ENCODE measurements at places on chromosomes 1 and 21.

DNA sequence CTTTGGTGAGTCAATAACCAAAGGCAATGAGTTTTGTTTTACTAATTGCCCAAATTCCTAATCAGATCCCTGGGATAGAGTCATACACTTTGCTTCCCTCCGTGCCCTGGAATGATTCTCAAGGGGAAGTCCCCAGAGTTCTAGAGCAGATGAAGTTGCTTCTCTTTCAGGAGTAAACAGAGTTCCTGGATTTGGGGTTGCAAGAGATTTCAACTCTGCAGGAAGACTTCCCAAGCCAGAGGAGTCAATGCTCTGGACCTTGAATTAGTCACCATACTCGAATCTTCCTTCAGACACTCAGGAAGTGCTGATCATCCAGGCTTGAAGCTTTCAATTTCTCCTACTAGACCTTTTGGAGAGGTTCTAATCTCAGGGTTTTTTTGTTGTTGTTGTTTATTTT lies 39.6 kb downstream of the FCER1A start:
- no peak for DNase-seq

- no peak for DNase-seq
Measured at GRCh38 chr1:246579818-246580217, 13.6 kb downstream of the CNST start.

- no peak for DNase-seq
Measured at GRCh38 chr1:1262071-1262470, 11.6 kb downstream of the UBE2J2 start.

DNA sequence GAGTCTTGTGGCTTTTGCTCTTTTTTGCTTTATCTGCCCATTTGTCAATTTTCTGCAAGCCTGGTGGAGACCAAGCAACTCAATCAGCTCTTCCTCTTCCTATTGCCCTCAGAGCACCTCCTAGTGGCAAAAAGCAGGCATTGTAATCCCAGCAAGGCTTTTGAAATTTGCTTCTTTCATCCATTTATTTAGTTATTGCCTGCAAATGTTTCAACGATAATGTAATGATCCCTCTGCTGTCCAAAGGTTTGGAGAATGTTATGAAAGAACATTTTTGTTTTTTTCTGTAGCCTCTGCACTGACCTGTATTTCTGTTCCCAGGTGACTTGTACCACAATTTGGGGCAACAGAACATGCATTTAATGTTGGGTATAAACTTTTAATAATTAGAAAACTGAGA lies 127.8 kb downstream of the GABPA start:
- no peak for DNase-seq

DNA sequence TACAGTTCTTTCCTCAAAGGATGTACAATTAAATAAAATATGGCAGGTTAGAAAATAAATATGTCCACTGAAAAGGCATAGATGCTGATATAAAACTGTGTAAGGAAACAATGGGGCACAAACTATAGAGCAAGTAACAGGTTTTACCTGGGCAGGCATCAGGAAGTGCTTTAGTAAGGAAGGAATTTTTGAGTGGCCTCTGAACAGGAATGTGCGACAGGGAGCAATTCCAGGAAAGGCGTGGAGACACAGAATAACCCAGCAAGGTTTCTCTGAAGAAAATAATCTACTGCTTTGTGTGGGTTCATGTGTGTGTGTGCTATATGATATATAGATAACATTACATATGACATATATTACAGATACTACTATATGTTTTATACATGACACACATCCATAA lies 128.4 kb downstream of the RGS21 start:
- DNase-seq = no peak

- no peak for DNase-seq
Measured at GRCh38 chr1:178536329-178536728, 23.4 kb downstream of the TEX35 start.

DNA sequence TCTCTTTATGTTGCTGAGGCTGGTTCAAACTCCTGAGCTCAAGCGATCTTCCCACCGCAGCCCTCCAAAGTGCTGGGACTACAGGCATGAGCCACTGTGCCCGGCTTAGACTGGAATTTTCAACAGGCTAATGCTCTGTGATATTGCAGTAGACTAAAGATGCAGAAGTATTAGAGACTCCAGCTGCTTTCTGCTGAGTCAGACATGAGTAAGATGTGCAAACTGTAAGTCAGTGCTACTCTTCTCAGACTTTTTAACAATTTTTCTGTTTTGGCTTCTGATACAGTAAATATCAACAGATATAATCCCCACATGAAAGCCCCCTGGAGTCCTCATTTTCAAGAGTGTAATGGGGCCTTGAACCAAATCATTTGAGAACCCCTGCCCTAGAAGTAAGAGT lies 29.3 kb upstream of the NLRP3 start:
- no peak for DNase-seq

GRCh38 chr1:28309702-28310101 lies 19.1 kb upstream of the MED18 start:
- DNase-seq = no peak

- DNase-seq = no peak
Measured at GRCh38 chr1:42081475-42081874, 71.7 kb upstream of the GUCA2B start.

DNA sequence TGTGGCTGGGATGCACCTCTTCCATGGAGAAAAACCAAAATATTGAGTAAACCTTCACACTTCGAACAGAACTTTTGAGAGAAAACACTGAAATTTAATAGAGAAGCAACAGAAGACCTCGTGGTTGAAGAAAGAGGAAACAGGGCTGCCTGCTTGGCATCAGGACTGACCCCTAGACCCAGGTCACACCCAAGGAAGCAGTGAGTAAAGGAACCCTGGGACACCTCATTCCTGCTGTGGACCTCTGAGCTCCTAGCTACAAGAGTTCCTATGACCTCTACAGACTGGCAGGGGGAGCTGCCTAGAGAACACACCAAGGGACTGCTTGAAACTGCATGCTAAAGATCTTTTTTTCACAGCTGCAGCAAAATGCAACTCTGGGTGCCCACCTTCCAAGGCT lies 67.8 kb downstream of the FASLG start:
- no peak for DNase-seq

All from stimulated activated CD4-positive, alpha-beta T cell treated with anti-CD3 and anti-CD28 coated beads, Interleukin-12 subunit alpha, Interleukin-12 subunit beta, amount 100 ng/mL, for 24 hours (primary cell).